ENCODE measurements at places on chromosomes 6 and 20. TPM values are rescaled to one million over a fixed set of nuclear protein-coding genes. Genes with fewer than 3 reads are reported as not detected.

DNA sequence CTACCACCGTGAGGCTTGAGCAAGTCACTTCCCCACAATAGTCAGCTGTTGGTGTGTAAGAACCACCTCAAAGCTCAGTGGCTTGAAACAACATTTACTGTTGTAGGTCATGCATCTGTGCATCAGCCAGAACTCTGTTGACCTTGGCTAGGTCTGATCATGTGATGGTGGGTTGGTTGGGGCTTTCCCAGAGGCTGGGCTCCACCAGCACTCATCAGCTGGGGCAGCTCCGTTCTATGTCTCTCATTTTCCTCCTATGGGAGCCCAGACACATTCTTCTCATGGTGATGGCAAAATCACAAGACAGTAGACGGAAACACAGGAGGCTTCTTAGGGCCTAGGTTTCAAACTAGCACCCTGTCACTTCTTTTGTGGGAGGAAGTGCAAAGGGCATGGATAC, 42.8 kb upstream of the PSMF1 start:
- DNase-seq: peak; percentile 7

DNA sequence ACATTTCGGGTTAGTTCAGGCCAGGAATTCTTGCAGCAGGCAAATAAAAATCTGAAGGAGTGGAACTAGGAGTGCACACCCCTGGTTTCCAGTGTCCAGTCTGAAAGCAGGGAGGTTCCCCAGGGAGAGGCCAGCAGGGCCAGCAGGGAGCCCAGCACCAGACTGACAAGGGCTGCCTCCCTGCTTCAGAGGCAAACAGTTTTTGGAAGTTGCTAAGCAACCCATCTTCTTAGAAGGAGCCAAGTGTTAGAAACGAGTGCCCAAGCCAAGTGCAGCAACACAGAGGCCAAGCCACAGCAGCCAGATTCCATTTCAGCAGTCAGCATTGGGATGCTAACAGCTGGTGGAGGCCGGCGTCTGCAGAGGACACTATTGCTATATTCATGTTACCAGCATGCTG, 179.1 kb downstream of the SYNDIG1 start:
- DNase-seq: no peak

DNA sequence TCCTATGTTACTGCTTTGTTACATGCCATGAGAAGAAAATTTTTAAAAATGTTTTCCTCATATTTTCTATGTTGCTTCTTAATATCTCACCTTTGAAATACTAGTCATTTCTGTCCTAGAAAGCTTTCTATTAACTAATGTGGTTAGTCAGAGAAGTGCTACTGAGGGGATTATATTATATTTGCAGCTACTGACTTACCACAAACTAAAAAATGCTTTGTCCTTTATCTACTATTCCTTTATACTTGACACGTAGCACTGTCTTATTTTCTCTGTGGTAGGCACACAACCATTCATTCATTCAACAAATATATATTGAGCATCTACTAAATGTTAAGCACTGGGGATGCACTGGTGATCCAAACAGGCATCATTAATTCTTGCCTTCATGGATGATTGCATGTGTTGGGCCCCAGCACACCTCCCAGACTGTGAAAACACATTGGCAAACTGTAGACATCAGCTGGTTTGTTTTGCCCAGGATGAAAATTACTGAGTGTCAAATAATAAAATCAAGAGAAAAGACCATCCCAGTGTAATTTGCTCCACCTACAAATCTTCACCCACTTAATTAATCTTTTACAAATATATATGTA, 10.7 kb upstream of the MLIP start:
- no peak for DNase-seq

- DNase-seq: no peak
Measured at GRCh38 chr6:90230548-90231215, 66.0 kb downstream of the BACH2 start.

- no peak for DNase-seq
Measured at GRCh38 chr20:58711266-58712051, 18.9 kb downstream of the NPEPL1 start.

- no peak for DNase-seq
Measured at GRCh38 chr20:49811825-49812506, 662 bp upstream of the SLC9A8 start.

GRCh38 chr6:145540741-145541140, 194.6 kb downstream of the EPM2A start:
- DNase-seq: no peak

- no peak for DNase-seq
Measured at GRCh38 chr6:82381278-82381677, 17.7 kb downstream of the TPBG start.

DNA sequence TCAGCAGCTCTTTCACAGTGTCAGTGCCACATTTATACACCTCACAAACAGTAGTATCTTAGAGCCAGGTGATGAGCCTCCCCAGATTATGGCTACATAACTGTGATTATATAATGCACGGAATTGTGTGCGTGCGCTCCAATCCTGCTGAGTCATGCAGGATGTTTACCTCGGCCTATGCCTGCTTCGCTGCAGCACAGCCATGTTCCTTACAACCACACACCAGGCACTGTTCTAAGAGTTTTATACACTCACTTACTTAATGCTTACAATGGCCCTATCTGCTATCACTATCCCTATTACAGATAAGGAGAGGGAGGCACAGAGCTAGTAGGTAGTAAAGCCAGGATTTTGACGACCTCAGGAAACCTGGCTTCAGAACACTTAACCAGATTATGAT, 7.3 kb downstream of the ZKSCAN3 start:
- DNase-seq: no peak

DNA sequence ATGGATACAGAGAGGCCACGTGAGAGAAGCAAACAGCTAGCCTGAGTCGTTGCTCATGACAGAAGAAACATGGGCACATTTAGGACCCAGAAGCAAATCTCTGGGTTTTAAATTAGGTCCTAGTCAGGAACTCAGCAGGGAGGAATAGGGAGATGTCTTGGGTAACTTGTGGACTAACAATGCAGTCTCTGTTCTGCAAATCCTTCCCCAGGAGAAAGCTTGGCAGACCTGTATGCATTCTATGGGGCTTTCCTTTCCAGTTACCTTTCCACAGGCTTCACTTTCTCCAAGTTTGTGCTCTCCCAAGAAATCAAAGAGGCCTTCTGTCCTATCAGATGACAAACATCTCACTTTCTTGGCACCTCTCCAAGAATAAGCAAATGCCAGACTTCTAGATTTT, 47.2 kb upstream of the PLCB4 start:
- DNase-seq: no peak

DNA sequence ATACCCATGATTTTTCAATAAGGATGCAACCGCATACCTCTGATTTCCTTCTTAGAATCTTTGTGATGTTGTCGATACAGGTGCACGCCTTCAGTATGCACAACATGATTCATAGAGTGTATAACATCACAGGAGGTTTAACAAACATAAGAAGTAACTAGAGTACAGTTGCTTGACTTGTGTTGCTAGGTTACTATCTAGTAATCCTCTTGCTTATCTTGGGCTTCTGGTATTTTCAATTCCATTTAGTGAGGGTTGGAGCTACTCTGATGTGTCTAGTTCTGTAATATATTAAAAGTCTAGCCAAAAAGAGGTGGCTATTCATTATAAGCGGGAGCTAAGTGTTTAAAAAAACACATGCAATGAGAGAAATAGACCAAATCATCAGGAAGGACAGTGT, 85.5 kb upstream of the TENT5A start:
- no peak for DNase-seq

- no peak for DNase-seq
Measured at GRCh38 chr6:6891949-6892461, 215.8 kb upstream of the RREB1 start.

GRCh38 chr6:140427842-140428241, 1053.4 kb upstream of the CITED2 start:
- no peak for DNase-seq

GRCh38 chr20:40749985-40750506, 61.0 kb upstream of the MAFB start:
- no peak for DNase-seq

DNA sequence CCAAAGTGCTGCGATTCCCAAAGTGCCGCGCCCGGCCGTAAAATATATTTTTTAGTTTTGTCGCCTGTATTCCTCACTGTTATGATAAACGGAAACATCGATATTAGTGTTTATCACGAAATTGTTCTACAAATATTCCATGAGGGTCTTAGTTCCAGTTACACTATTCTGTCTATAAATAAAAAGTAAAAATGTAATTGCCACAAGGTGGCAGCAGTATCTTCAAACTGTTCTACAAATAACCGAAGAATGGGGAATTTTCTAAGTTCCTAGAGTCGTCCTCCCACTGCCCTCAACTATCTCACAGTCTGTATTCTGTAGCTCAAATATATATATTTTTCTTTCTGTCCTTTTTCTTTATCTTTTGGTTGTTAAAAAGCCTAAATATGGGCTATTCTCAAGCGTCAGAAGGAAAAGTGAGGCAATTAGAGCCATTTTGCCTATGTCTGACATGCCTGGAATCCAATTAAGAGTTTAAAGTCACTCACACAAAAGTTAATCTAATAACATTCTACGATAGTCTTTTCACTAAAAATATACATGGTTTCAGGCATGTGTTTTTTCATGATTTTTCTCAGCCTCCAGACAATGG, 14.2 kb upstream of the FAM162B start:
- DNase-seq: no peak

- DNase-seq: no peak
Measured at GRCh38 chr20:54127855-54128574, 45.8 kb downstream of the CYP24A1 start.

DNA sequence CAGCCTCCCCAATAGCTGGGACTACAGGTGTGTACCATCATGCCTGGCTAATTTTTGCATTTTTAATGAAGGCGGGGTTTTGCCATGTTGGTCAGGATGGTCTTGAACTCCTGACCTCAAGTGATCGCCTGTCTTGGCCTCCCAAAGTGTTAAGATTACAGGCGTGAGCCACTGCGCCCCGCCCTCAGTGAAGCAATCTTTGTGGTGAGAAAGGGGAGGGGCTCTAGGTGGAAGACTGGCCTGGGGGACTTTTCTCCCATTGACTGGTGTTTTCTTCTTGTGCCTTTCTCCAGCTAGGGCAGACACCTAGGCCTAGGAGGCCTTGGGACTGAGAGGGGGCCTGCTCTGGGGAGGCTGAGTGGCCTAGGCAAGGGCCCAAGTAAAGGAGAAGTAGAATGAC, 84.1 kb downstream of the DNAAF9 start:
- no peak for DNase-seq

DNA sequence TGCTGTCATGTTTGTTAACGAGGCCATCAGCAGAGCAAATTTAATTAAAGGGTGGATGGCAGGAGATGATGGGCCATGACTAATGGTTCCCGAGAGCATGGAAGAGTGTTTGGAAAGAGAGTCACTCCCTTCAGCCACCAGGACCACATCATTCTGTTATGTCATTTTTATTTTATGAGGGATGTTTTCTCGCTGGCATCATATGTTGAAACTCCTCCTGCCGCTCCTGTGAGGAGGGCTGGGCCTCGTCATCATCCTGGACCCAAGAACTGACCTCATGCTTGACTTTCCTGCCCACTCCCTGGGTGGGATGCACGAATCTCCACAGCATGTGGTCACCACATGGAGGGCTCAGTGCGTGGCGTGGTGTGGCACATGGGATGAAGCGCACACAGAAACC, 86.4 kb upstream of the FRMD1 start:
- no peak for DNase-seq

GRCh38 chr20:49956689-49957088, 20.5 kb downstream of the RNF114 start:
- DNase-seq: no peak

DNA sequence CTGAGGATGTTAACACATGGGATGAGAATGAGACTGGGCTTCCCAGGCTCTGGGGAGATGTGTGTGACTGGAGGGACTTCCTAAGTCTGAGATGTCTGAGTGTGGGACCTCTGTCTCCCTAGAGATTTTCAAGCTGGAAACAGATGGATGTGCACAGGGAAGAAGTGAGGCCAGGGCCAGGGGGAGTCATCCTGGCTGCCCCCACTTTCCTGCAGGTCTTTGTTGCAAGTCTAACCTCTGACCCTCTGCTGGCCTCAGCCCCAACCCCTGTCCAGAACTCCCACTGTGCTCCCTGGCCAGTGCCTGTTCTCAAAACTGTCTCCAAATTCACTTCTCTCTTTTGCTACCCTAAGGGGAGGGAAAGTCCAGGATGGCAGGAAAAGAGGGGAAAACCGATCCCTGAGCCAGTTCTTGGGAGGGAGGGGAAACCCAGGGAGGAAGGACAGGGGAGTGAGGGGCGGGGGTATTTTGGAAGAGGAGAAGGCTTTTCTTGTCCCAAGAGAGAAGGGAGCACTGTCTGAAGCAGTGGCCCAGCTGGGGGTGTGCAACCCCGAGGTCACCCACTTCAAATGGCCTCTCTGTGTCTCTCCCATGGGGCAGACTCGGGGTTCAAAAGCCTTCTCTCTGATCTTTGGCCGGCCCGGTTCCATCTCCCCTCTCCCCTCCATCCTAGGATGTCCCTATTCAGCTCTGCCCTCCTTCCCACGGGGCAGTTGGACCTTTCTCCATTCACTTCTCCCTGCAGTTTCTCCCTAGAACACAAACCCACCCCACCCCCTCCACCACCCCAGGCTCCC, 3.1 kb downstream of the PPP1R18 start:
- no peak for DNase-seq

GRCh38 chr6:96836631-96837080, 621 bp downstream of the GPR63 start:
- DNase-seq: no peak

GRCh38 chr6:144675231-144675861, 390.2 kb downstream of the UTRN start:
- no peak for DNase-seq

- DNase-seq: no peak
Measured at GRCh38 chr6:133995296-133995695, 42.3 kb downstream of the TBPL1 start.

- no peak for DNase-seq
Measured at GRCh38 chr20:33541074-33541473, 51.2 kb downstream of the CBFA2T2 start.

GRCh38 chr6:132247381-132248159, 153.7 kb downstream of the MOXD1 start:
- no peak for DNase-seq

GRCh38 chr20:44802702-44803101, 7.6 kb downstream of the RIMS4 start:
- no peak for DNase-seq

DNA sequence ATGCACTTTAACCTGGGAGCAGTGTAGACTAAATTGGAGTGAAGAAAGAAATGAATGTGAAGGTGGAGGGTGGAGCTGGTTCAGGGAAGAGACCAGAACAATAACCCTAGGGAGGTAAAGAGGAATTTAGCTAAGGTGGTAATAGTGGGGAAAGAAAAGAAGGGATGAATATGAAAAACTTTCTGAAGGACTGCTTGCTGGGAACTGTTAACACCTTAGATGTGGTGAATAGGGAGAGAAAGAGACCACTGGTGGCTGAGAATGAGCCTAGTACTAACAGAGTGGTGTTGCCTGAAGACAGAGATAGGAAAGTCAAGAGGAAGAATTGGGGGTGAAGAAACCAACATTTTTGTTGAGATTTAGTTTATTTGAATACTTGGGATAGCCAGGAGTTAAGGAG, 78.4 kb upstream of the HS3ST5 start:
- no peak for DNase-seq

Gene CD40
- 303 TPM for polyA plus RNA-seq

Gene VNN1
- 0.10 TPM for polyA plus RNA-seq

Gene DLL1
- not detected for polyA plus RNA-seq

Gene MDFI
- polyA plus RNA-seq: not detected

Gene SRSF12
- 0.18 TPM for polyA plus RNA-seq

Gene ID4
- not detected for polyA plus RNA-seq

Gene SIRPD
- polyA plus RNA-seq: not detected

Gene CEP85L
- 31.0 TPM for polyA plus RNA-seq
